ENCODE measurements at places on chromosomes 1 and 21. TPM values are rescaled to one million over a fixed set of nuclear protein-coding genes. Genes with fewer than 3 reads are reported as not detected.

The PAPPA2 gene
- 0.88 TPM for total RNA-seq

The TMEM125 gene
- total RNA-seq = 24.6 TPM

The SLC5A3 gene
- 19.4 TPM for total RNA-seq

GRCh38 chr1:236727521-236727920, 41.2 kb downstream of the ACTN2 start:
- no peak overlapping the region for H3K27ac ChIP-seq
- no peaks in the 10 kb centered on the region for H3K27me3 ChIP-seq
- no peaks in the 10 kb centered on the region for H3K36me3 ChIP-seq
- H3K4me3 ChIP-seq = no peak overlapping the region
- no peaks in the 10 kb centered on the region for H3K4me1 ChIP-seq
- DNase-seq = no peak

DNA sequence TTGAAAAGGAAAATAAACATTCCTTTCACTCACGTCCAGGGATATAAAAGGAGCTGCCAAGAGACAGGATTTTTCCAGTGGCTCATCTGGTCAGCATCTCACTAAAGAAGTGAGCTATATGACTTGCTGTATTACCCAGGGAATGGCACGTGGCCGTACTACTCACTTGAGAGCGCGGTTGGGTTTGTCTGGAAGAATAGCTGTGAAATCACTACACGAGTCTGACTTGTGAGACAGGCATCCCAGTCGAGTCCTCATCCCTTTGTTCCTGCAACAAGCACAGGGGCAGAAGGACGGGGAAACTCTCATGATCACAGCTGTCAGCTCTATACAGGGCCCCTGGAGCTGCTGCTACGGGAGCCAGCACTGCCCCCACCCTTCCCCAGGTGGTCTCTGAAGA, 17.7 kb downstream of the RGS8 start:
- H3K4me1 ChIP-seq = peaks cover 32% of the 10 kb centered on the region
- no peak overlapping the region for H3K27ac ChIP-seq
- no peak overlapping the region for H3K4me3 ChIP-seq
- no peak for DNase-seq

DNA sequence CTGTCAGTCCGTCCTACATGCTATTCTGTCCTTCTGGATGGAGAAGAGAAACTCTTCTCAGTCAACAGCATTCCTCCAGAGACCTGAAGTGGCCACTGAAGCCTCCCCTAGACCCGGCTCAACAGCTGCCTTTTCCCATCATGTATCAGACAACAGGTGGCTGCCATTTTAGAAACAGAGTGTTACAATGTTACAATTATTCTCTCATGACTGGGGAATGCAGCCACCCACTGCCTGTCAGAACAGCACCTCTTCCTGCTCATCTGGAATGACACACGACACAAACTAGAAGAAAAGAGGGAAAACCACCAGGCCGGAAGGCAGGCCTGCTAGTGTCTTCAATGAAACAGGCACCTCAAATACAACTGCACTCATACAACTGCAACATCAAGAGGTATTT, 105.3 kb downstream of the PGBD5 start:
- H3K4me3 ChIP-seq = no peak overlapping the region
- H3K27me3 ChIP-seq = no peaks in the 10 kb centered on the region
- no peak for DNase-seq
- peaks cover 8% of the 10 kb centered on the region for H3K36me3 ChIP-seq

- no peak overlapping the region for H3K27ac ChIP-seq
- H3K4me1 ChIP-seq = peaks cover 4% of the 10 kb centered on the region
- no peak overlapping the region for H3K4me3 ChIP-seq
- H3K27me3 ChIP-seq = no peaks in the 10 kb centered on the region
- no peak for DNase-seq
These were observed 180.2 kb upstream of the MAP1LC3C start for GRCh38 chr1:242178924-242179708.

DNA sequence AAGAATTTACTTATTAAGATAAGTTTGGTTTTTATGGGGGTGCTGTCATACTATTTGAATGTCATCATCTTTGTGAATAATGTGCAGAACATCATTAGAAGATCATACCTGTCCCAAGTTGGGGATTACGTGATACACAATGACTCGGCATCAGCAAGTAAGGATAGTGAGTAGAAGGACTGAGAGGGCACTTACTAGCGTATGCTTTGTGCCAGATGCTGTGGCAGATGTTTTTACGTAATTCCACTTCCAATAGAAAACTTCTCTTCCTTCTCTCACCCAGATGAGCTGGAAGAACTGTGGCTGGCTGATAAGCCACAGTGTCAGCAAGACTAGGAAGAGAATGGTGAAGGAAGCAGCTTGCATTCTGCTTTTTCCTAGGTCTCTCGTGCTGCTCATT, 28.1 kb upstream of the TGFB2 start:
- H3K27me3 ChIP-seq = no peaks in the 10 kb centered on the region
- no peak for DNase-seq
- no peaks in the 10 kb centered on the region for H3K4me1 ChIP-seq
- H3K4me3 ChIP-seq = no peak overlapping the region

GRCh38 chr1:145997016-145997717, 788 bp upstream of the TXNIP start:
- DNase-seq = no peak
- no peaks in the 10 kb centered on the region for H3K27me3 ChIP-seq
- H3K4me3 ChIP-seq = peak overlapping the region; percentile 75
- peak overlapping the region; percentile 59 for H3K27ac ChIP-seq

DNA sequence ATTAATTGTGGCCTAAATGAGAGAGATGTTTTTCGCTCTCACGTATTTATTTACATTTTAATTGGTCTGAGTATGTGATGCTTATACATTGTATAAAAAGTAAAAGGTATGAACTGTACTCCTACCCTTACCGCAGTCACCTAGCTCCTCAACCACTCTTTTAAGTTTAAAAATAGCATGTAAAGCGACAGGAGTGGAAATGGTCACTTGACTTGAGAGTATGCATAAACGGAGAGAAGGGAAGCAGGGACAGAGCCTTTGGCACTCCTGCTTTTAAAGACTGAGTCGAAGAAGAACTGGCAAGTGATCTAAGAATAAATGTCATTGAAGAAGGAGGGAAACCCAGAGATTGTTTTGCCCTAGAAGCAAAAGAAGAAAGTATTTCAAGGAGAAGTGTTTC, 11.5 kb upstream of the DDX59 start:
- H3K36me3 ChIP-seq = no peaks in the 10 kb centered on the region
- H3K4me3 ChIP-seq = no peak overlapping the region
- H3K4me1 ChIP-seq = no peaks in the 10 kb centered on the region
- DNase-seq = no peak
